Subcutaneous preadipocyte (primary cell): ENCODE measurements at places on chromosomes 6 and 20. TPM values are rescaled to one million over a fixed set of nuclear protein-coding genes. Genes with fewer than 3 reads are reported as not detected.

WFDC10B gene
- total RNA-seq = not detected in 2 replicates

KIZ gene
- 16.6 and 18.7 TPM in 2 replicates for total RNA-seq

MEI4 gene
- not detected in 2 replicates for total RNA-seq

LPA gene
- not detected in 2 replicates for total RNA-seq

LTA gene
- not detected in 2 replicates for total RNA-seq

DEFB132 gene
- total RNA-seq = not detected in 2 replicates

GFOD1 gene
- 2.2 and 3.9 TPM in 2 replicates for total RNA-seq

CLVS2 gene
- total RNA-seq = under 0.01 TPM in 2 replicates

RIMS4 gene
- total RNA-seq = not detected in 2 replicates

MROH8 gene
- total RNA-seq = 0.59 and 1.5 TPM in 2 replicates

KHDC1L gene
- total RNA-seq = not detected in 2 replicates

OR2H2 gene
- total RNA-seq = not detected in 2 replicates

DAAM2 gene
- 0.59 and 1.1 TPM in 2 replicates for total RNA-seq

TPX2 gene
- 57.7 and 99.1 TPM in 2 replicates for total RNA-seq

PAX1 gene
- total RNA-seq = not detected in 2 replicates

TINAG gene
- not detected in 2 replicates for total RNA-seq

RIPPLY2 gene
- under 0.01 and 1.4 TPM in 2 replicates for total RNA-seq

NKX2-2 gene
- total RNA-seq = 0.20 TPM in 1 of 2 replicates, not detected in the other

CDH22 gene
- total RNA-seq = under 0.01 TPM in 1 of 2 replicates, not detected in the other
